ENCODE measurements at places on chromosomes 12 and 14.

DNA sequence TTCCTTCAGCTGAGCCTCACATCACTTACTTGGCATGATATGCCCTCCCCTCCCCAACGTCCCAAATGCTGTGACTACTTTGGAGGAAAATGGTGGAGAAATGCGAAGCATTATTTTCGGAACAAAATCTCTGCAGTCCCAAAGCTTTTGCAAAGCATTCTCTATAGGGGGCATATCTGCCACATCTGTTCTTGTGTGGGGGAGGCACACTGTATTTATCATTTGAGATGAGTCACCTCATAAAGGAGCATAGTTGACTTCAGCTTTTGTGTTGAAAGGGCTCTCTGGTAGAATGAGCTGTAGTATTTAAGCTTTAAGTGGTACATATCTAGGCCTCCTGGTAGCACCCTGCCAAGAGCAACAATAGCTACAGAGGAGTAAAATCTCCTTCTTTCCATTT lies 447.5 kb downstream of the ADAMTS20 start:
- DNase-seq = peak; percentile 82

DNA sequence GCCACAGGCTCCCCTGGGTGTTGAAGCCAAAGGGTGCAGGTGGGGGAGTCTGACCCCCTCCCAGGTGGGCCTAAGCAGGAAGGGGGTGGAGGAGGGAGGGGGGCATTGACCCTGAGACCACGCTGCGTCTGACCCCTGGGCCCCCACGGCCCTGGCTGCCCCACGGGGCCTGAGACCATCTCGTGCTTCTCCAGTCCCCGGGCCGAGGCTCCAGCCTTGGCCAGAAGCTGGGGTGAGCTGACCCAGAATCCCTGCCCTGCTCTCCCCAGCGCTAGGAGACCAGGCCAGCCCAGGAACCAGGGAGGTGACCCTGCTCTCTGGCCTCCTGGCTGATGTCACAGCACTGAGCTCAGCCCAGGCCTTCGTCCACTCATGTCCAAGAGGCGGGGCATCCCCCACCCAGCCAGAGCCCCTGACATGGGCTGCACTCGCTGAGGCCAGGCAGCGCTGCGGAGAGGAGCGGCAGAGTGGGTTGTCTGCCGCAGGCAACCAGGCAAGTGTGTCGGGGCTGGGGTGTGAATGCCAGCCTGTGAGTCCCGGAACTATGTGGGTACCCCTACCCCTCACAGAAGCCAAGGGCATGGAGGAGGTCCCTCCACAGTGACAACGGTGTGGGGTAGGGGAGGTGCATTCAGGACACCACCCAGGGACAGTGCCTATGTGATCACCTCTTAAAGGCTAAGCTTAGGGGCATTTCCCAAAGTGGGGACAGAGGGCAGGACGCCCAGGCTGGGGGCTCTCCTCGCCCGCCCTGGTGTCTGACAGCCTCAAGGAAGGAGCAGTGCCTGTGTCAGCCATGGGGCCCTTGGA lies 6.3 kb downstream of the TRMT61A start:
- no peak for DNase-seq

DNA sequence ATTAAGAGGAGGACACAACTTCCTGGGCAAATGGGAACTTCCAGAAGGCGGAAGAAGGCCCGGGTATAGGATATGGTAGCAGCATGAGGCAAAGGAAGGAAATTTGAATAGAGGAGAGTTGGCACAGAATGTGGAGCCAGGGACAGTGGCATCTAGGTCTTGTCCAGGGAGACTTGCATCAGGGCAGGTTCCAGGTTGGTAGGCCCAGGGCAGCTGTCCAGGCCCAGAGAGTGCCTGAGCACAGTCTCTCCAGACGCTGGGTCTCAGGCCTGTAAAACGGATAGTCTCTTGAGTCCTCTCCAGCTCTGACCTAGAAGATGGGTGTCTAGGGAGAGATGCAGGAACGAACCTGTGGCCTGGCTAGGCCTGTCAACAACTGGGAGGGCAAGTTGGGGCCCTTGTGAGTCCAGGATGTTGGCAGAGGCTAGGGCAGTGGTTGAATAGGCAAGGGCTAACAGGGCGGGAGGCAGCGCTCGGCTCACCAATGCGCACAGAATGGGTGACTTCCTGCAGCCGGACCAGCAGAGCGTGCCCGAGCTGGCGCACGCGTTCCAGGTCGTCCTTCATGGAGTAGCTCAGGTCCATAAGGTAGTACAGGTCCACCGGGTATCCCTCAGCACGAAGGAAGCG lies 9.9 kb downstream of the ITGB7 start:
- no peak for DNase-seq

DNA sequence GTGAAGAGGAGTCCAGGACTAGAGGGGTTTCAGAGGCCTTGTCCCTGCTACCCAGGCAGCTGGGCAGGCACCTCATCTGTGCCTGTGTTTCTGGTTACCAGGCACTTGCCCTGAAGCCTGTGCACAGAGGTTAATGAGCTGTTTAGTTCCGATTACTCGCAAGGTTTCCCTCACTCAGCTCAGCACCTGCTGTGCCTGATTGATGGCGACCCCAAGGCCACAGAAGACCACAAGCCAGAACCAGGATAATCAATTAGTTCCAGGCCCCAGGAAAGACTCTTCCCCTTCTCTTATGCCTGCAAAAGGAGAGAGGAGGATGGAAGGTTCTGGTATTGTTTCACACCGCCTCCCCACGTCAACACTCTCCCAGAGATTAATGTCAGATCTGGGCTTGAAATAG lies 88.8 kb upstream of the NOS1 start:
- DNase-seq = no peak

DNA sequence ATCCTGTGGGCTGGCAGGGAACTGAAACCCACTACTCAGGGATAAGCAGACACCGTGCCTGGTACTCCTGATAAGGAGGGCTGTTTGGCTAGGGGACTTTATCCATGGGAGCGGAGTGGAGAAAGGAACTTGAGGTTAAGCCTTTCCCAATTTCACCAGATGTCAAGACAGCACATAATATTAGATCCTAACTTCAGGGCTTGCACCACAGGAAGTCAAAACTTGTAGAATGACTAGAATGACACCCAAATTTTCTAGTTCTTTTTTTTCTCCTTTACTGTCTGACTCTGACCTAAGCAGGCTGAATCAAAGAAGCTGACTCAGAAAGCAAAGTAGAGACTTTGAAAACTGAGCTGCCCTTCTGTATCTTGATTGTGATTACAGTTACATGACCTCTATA lies 7.1 kb upstream of the CGRRF1 start:
- peak; percentile 40 for DNase-seq

All from cardiac muscle cell (in vitro differentiated cells and primary cell).